GDM1 (cell line): ENCODE measurements at places on chromosomes 5 and 9.

DNA sequence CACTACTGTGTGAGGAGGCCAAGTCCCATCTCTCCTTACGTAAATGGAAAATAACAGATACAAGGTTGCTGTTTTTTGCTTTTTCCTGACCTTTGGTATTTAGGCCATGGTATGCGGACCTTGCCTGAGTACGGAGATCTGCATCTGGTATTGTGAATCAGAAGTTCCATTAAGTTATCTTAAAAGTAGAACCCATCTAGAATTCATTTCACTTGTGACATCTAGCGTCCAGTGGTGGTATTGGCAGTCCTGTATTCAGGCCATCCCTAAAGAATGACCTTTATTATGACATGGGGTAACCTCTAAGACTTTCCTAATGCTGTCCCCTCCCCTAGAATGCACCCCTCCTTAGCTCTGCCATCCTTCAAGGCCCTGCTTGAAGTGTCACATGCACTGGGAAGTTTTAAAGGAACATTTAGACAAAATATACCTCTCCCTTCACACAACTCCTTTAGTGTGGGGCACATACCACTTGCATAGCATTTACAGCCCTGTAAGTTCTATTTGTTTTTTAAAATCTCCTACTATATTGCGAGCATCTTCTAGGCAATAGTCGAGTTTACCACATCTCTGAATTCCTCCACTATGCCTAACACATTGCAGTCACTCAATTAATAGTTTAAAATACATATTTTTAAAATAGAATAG is 1.9 kb upstream of the SPDL1 start:
- peak; percentile 27 for DNase-seq

DNA sequence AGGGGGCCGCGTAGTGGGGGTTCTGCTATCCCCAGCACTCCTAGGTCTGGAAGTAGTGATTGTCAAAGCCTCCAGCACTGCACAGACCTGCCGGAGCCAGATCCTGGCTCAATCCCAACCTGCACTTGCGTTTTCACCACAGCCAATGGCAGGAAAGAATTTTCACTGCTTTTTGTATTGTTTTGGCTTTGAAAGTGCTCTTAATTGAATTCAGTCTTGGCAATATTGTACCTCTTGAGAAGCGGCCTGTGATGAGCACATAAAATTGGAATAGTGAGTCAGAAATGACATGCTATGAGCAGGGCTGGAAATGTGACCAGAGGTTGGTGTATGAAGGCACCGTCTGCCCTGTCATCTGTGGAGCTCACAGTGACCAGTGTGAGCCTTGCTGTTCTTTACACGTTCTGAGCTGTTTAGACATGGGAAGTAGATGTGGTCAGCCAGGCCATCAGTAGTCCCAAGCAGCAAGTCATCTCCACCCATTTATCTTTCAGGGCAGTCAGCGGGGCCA is 41.5 kb downstream of the SECISBP2 start:
- no peak for DNase-seq

DNA sequence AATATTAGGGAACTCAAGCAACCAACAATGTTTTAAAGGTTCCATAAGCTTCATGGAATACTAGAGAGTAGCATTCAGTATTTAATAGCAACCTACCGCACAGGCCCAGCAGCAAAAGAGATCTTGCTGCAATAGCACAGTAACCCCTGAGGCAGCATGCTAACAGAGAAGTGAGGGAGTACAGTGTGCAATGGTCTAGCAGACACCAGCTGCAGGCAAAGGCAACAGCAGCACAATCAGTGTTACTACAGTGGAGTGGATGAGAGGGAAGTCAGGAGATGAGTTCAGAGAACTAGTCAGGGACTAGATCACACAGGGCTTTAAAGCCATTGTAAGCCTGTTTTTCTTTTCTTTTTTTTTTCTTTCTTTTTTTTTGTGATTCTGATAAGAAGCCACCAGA is 2.8 kb downstream of the TICAM2 start:
- no peak for DNase-seq

DNA sequence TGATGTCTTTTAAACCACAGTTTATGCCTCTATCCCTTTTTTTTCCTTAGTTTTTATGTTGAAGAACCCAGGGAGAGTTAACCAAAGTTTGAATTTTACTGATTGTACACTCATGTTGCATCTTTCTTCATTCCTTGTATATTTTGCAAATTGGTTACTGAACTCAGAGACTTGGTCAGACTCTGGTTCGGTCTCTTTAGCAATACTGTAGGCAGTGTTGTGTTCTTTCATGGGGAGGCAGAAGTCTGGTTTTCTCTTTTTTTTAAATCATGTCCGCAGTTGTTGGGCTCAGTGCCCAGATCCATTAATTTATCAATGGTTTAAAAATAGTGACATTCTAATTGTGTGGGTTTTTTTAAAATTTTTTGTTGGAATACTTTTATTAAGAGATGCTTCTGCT is 23.4 kb downstream of the UBE2R2 start:
- no peak for DNase-seq

GRCh38 chr5:2797160-2797559 is 45.7 kb upstream of the IRX2 start:
- no peak for DNase-seq

GRCh38 chr9:93903886-93904648 is 51.1 kb downstream of the BARX1 start:
- DNase-seq, result no peak

- no peak for DNase-seq
Measured at GRCh38 chr9:38641985-38642864, 21.8 kb upstream of the ANKRD18A start.

DNA sequence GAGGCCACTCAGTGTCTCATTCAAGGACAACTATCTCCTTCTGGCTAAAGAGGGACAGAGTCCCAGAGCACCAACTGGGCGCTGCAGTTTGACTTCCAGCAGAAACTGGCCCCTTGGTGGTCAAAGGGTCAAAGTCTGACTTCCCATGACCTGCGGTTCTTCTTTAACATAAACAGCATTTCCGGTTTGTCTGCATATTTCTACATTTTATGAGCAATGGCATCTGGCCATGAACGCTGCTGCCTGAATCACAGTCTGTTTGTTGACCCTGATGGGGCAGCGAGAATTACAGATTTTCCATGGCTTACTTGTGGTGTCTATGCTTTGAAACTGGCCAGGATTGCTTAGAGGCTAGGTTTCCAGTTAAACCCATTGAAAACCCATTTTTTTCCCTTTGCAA is 1.3 kb downstream of the TNFSF15 start:
- DNase-seq, result no peak

DNA sequence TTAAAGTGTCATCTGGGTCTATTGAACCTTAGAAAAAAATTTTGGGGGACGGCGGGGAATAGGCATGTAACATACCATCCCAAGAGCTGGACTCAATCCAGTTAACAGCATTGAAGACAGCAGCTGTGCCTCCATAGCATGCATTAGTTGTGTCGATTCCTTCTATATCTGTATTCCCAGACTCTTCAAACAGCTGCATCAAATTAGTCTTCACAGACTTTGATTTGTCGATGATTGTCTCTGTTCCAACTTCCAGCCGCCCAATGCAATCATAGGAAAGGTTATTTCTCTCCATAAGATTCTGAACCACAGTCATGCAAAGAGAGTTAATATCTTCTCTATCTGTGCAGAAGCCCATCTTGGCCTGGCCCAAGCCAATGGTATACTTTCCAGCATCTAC is 14.8 kb downstream of the HMGCS1 start:
- DNase-seq, result no peak

- no peak for DNase-seq
Measured at GRCh38 chr5:141694479-141694878, 12.4 kb upstream of the ARAP3 start.

GRCh38 chr5:73234204-73234555 is 61.2 kb downstream of the TMEM174 start:
- no peak for DNase-seq

DNA sequence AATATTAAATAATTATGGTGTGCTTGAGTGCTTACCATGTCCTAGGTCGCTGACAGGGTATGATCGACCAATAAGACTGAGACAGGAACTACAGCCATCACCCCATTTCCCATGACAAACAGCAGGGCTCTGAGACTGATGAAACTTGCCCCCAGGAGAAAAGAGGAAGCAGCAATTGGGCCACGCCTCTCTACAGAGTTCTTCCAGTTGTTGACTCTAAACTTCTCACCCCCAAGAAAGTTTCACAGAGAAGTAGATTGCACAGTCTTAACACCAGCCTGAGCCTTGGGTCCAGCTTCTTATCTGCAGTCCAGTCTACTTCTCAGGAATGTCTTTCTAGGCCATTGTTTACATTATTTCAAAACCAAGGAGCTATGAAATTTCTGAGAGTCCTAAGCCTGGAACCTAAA is 182.2 kb upstream of the ANKRD55 start:
- DNase-seq, result peak; percentile 71

- DNase-seq, result no peak
Measured at GRCh38 chr5:149583394-149583793, 2.1 kb downstream of the ARHGEF37 start.

DNA sequence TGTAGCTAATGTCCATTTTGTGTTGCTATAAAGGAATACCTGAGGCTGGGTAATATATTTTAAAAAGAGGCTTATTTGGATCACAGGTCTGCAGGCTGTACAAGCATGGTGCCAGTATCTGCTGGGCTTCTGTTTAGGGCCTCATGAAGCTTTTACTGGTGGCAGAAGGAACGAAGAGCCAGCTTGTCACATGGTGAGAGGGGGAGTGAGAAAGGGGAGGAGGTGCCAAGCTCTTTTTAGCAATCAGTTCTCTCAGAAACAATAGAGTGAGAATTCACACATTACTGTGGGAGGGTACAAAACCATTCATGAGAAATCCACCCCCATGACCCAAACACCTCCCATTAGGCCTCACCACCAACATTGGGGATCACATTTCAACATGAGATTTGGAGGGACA is 340.9 kb downstream of the RASEF start:
- no peak for DNase-seq

DNA sequence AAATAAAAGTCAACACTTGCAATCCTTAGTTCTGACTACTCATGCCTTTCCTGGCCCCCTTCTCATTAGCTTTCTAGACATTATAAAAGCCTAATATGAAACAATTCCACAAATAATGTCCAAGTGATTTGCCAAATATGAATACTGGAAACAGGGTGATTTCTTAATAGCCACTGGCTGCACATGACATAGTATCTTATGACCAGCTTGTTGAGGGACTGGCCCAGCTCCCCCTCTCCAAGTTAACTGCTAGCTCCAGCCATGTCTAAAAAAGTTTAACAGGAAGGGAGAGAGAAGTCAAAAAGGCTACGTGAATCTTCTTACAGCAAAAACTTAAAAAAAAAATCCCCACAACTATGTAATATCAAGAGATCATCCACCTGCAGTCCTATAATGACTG is 1.5 kb downstream of the CERT1 start:
- no peak for DNase-seq

DNA sequence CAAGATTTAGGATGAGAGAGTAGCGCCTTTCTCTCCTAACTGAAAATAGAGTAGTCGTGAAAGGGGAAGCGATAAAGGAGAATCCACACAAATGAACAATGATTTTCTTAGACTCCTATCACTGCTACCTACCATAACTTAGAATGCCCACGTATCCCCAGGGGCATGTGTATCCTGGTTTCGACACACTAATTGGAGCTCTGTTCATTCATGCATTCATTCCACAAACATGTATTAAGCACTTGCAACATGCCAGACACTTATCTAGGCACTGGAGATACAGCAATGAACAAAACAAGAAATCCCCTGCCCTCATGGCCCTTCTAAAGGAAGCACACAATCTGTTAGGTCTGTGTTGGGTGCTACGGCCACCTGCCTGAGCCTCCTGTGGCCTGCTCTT is 40.0 kb downstream of the ARL15 start:
- DNase-seq, result no peak

DNA sequence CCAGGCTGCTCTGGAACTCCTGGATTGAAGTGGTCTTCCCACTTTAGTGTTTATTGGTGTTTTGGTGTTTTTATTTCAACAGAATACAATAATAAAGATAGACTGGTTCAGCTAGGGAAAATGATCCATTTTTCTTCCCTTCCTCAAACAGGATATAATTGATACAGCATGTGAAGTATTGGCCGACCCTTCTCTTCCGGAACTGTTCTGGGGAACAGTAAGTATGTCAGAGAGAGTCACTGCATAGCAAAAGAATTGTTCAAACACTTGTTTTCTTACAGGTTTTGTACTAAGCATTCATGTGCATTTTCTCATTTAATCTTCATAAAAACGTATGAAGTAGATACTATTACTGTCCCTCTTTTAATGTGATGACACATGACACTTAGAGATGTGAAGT is 31.6 kb downstream of the NUP188 start:
- no peak for DNase-seq

GRCh38 chr5:66814146-66814991 is 218.2 kb downstream of the MAST4 start:
- peak; percentile 13 for DNase-seq

GRCh38 chr5:171801-172331 is 19.4 kb upstream of the LRRC14B start:
- DNase-seq, result no peak

GRCh38 chr5:159337016-159337955 is 7.0 kb upstream of the IL12B start:
- no peak for DNase-seq

DNA sequence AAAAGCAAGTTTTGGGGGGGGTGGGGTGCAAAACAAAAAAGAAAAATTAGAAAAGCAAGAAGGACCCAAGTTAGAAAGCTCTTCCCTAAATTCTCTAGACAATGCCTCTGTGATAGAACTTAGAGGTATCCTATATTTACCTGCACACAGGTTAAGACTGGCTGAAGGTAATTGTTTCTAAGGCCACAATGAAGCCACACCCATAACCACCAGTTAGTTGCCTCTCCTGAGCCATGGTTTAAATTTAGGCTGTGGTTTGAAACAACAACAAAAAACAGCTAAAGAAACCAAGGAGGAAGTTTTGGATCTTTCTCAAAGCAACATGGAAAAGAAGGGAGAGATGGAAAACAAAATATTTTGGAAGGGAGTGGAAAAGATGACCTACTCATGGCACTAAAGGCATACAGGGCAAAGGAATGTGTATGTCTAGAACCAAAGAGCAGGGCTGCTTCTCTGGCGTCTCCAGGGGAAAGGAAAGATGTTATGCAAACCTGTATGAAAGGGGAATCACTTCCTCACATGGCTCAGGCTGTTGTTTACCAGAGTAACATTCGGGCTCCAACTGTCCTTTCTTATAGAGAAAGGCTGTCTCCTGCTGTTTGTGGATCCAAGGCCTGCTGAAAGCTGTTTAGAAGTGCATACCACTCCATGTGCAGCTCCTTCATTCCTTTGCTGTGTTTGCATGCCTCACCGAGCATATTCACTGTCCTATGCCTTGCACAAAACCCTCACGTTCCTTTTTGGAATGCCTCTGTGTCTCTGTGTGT is 408.9 kb upstream of the MPDZ start:
- DNase-seq, result no peak

GRCh38 chr5:76805821-76806505 is 12.9 kb upstream of the F2RL1 start:
- DNase-seq, result no peak

GRCh38 chr9:27939186-27939585 is 365.9 kb upstream of the C9orf72 start:
- no peak for DNase-seq
